C1 segment of cervical spinal cord (tissue), 14 donors: ENCODE measurements at places on chromosomes 1 and 21.

GRCh38 chr1:239829535-239829934 is 262.1 kb upstream of the FMN2 start:
- DNase-seq: no peak

DNA sequence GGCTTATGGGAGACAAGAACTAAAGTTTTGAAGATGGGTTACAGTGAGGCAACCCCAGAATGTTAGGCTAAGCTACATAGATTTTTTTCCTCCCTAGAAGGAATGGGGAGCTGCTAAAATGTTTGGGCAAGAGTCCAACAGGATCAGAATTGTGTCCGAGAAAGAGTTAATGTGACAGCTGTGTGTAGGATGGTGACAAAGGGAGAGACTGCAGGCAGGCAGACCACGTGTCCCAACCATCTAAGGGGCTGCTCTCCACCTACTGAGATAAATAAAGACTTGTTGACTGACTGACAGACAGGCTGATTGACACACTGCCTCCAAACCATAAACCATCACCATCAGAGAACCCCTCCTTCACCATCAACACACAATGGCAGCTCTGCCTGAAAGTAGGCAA is 133.7 kb upstream of the CTTNBP2NL start:
- no peak for DNase-seq

GRCh38 chr1:175072099-175072951 is 4.7 kb downstream of the TNN start:
- no peak for DNase-seq

DNA sequence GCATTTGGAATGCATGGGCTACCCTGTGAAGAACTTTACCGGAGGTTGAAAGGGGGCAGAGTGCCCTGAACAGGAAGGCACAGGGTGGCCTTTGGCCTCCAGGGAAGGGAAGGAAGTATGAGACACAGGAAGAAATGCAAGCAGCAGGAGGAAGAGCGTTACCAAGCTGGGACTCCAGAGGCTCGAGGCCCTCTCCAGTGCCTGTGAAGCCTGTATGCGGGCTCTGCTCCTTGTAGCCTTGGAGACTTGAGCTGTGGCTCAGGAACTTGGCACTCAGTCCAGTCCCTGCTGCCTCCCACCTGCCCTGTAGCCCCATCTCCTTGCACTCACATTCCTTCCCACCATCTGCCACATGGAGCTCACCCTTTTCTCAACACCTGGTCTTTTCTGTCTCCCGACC is 33.5 kb upstream of the RNF19B start:
- DNase-seq: peak; percentile 27

- DNase-seq: peak; percentile 56
Measured at GRCh38 chr1:7455796-7456721, 315.0 kb upstream of the VAMP3 start.

DNA sequence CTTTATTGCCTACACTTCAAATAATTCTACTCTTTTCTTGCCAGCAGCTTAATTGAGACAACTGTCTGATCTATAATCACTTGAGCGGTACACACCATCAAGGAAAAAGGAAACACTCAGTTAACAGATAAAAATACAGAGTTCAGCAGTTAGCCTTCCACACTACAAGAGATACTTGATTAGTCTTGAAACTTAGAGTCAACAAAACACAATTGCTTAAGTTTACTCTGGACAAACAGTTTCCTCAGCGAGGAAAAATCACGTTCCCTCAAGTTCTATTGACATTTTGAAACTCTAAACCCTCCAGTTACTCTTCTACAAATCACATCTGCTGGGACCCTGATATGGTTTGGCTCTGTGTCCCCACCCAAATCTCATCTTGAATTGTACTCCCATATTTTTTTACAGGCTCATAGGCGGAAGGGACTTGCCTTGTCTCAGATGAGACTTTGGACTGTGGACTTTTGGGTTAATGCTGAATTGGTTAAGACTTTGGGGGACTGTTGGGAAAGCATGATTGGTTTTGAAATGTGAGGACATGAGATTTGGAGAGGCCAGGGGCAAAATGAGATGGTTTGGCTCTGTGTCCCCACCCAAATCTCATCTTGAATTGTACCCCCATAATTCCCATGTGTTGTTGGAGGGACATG is 140.4 kb downstream of the CDC7 start:
- DNase-seq: no peak

DNA sequence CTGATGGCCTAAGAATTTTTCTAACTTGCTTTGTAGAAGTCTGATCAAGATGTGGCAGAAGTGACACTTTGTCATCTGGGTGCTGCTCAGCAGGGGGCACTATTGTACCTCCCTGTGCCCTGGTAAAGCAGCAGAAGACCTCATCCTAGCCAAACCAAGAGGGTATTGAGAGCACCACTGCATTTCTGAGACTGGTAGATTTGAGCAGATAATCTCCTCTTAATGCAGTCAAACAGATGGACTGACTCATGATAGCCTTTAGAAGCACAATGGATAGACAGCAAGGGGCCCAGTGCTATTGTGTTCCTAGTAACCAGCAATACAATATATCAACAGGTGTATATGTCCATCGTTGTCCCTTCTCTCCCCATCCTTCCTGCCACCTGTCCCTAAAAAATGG is 5.7 kb downstream of the TPM3 start:
- DNase-seq: no peak

- no peak for DNase-seq
Measured at GRCh38 chr1:192395895-192396294, 79.1 kb downstream of the RGS21 start.

DNA sequence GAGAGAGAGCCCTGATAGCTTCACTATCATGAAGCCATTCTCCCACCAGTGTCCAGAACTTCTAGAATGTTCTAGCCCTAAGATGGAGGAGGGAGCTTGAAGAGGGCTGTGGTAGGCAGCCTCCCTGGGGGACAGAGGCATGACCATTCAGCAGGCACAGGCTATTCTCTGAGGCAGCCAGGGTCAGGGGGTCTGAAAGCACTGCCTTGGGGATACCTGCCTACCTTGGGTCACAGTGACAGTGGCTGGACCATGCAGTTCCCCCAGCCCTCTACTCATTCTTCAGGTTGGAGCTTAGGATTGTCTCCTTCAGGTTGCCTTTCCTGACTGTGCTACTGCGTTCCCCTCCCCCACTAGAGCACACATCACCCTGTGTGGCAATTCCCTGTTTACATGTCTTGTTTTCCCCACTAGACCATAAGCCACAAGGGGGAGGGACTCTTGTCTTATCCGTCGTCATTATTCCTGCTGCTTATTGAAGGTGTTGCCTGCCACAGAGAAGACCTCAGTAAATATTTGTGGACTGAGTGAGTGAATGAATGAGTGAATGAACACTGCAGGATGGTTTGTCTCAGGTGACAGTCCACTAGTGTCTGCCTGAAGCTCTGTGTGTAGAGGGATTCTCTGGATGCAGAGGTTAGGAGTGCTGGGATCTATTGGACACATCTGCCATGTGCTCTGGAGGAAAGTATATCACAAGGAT is 5.2 kb downstream of the ZDHHC18 start:
- no peak for DNase-seq

- no peak for DNase-seq
Measured at GRCh38 chr21:41043014-41043413, 124.9 kb upstream of the BACE2 start.

- DNase-seq: no peak
Measured at GRCh38 chr21:44571296-44571695, 2.2 kb upstream of the KRTAP10-4 start.

- DNase-seq: no peak
Measured at GRCh38 chr1:47559944-47560695, 122.3 kb downstream of the FOXD2 start.

- DNase-seq: no peak
Measured at GRCh38 chr21:16978309-16978895, 534.4 kb upstream of the CXADR start.

- DNase-seq: no peak
Measured at GRCh38 chr1:26556111-26556510, 26.6 kb downstream of the RPS6KA1 start.

DNA sequence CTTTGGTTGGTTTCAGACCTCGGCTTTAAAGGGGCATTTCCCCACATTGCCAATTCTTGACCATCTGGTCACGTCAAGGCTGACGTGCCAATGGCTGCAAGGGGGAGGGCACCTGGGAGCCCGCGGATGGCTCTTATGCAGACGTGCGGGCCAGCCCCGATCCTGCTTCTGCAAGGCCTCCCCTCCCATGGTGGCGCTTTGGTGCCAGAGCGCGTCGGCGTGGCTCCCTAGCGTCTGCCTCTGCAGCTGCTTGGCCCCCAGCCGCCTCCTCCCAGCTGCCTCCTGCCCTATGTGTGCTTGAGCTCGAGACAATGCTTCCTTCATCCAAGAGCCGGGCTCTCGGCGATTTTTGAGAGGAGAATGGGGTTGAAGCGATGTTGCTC is 29.1 kb downstream of the SKI start:
- DNase-seq: no peak

GRCh38 chr1:229848752-229849677 is 218.0 kb upstream of the GALNT2 start:
- DNase-seq: no peak

- no peak for DNase-seq
Measured at GRCh38 chr1:58670181-58670580, 29.7 kb downstream of the MYSM1 start.

GRCh38 chr1:235253219-235253962 is 74.6 kb downstream of the ARID4B start:
- DNase-seq: no peak

GRCh38 chr1:42675467-42675866 is 6.8 kb upstream of the YBX1 start:
- no peak for DNase-seq

- no peak for DNase-seq
Measured at GRCh38 chr1:6591222-6591621, 11.4 kb downstream of the ZBTB48 start.

GRCh38 chr1:242427519-242427918 is 97.0 kb downstream of the PLD5 start:
- DNase-seq: no peak

DNA sequence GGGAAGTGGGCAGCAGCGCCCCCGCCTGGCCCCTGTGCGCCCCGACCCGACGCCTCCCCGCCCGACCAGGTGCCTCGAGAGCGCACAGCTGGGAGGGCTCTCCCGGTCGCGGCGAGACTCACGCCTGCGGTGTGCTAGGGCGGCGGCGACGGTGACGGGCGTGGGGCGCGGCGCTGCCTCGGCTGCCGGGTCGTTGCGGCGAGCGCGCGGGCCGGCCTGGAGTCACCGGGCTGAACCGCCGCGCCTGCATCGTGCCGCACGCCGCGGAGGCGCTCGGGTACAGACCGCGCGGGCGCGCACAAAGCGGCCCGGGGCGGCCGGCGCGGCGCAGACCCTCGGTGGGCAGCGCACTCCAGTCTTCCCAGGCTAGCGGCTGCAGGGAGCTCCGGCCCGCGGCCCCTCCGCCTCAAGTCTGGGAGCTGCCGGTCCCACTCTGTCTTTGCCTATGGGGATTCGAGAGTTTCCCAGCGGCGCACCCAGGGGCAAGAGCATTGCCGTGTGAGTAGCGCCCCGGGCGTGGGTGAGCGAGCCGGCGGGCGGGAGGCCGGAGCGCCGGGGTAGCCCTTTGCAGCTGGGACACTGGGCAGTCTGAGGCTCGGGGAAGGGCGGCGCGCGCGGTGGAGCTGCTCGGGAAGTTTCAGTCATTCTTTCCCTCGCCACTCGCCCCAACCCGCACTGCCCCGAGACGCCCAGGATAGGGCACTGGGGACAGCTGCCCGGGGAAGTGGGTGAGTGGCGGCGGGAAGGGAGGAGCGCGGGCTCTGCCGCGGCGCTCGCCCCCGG is at the start of gene SLC35F3:
SLC35F3 (plus strand) TSS at position 44 of the 783 bp plus-strand sequence.
- DNase-seq: no peak

DNA sequence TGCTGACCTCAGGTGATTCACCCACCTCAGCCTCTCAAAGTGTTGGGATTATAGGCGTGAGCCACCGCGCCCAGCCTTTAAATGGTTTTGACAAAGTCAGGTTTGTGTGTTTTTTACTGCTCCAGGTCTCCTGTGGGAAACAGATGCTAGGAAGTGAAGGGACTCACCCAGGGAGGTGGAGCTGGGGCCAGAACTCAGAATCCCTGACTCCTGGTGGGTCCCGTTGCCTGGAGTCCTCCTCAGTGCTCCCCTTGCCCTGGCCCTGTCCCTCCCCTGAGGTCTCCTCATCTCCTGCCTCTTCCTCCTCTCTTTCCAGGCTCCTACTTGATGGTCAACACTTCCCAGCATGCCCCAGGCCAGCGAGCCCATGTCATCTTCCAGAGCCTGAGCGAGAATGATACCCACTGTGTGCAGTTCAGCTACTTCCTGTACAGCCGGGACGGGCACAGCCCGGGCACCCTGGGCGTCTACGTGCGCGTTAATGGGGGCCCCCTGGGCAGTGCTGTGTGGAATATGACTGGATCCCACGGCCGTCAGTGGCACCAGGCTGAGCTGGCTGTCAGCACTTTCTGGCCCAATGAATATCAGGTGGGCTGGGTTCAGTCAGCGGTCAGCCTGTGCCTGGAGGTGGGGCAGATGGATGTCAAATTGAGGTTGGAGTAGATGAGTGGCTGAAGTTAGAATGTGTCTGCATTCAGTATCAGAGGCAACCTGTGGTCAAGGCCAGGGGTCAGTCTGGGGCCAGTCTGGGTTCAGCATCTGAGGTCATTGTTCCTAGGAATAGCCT is 22.1 kb downstream of the PTPRU start:
- no peak for DNase-seq

- DNase-seq: no peak
Measured at GRCh38 chr21:36539434-36540150, 59.7 kb upstream of the CLDN14 start.

DNA sequence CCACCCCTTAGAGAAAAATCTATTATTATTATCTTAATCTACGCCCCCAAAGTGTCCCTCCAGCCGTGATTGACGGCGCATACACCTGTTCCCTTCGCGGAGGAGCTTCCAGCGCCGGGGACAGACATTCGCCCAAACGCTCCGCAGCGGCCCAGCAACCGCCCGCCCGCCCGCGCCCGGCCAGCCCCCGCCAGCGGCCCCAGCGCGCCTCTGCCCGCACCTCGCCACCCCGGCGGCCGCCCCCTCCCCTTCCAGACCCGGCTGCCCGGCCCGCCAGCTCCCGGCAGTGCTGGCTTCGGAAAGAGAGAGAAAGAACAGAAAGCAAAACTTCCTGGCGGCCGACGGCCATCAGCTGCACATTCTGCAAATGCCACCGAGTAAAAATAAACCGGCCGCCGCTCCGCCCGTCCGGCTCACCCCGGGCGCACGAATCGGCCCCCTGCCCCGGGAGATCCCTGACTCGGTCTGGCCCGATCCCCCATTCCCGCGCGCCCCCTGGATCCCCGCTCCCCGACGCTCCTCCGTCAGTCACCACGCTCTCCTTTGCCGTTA is 1.6 kb downstream of the CASZ1 start:
- DNase-seq: no peak

DNA sequence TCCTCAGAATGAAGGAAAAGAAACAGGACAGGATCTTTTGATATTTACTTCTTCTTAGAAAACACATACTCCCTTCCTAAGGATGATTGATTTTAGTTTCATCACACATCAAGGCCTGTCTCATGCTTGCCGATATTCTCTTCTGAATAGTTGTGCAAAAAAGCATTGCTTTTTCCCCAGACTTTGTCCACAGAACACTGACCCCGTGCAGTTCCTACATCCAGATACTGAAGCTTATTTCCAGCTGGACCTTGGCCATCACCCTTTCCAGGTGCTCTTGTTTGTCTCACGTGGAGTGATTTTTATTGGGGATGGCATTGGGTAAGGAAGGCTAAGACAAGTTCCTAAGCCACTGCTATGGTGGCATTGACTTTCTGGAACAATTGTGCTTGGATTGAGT is 197.3 kb upstream of the HOOK1 start:
- no peak for DNase-seq

GRCh38 chr1:117060441-117061317 is 553 bp downstream of the TTF2 start:
- no peak for DNase-seq
